ENCODE measurements at places on chromosomes 7 and 10.

GRCh38 chr7:120720317-120720716 lies 137.6 kb downstream of the TSPAN12 start:
- DNase-seq, result no peak

GRCh38 chr10:33712825-33713224 lies 378.4 kb upstream of the NRP1 start:
- DNase-seq, result no peak

- DNase-seq, result no peak
Observed at GRCh38 chr10:125005312-125006187, 63.6 kb downstream of the ZRANB1 start.

DNA sequence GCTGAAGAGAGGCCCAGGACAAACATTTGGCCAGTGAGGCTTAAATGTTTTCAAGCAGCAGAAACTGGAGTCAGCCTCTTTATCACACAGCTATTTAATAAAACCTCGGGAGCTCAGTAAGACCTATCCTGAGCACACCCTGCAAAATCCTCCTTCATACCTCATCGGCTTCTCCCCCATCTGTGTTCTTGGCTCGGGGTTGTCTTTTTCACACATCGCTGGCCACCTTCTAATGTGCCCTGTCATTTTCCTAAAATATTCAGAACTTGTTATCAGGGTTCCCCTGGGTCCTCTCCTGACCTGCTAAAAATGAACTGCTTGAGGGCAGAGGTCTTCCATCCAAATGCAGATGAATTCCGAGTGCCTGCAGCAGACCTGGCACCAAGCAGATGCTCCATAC lies 310.3 kb upstream of the AKR1E2 start:
- DNase-seq, result no peak

GRCh38 chr7:18541181-18541870 lies 45.8 kb downstream of the HDAC9 start:
- no peak for DNase-seq

- DNase-seq, result no peak
Observed at GRCh38 chr10:5906651-5907050, 16.6 kb downstream of the FBH1 start.

DNA sequence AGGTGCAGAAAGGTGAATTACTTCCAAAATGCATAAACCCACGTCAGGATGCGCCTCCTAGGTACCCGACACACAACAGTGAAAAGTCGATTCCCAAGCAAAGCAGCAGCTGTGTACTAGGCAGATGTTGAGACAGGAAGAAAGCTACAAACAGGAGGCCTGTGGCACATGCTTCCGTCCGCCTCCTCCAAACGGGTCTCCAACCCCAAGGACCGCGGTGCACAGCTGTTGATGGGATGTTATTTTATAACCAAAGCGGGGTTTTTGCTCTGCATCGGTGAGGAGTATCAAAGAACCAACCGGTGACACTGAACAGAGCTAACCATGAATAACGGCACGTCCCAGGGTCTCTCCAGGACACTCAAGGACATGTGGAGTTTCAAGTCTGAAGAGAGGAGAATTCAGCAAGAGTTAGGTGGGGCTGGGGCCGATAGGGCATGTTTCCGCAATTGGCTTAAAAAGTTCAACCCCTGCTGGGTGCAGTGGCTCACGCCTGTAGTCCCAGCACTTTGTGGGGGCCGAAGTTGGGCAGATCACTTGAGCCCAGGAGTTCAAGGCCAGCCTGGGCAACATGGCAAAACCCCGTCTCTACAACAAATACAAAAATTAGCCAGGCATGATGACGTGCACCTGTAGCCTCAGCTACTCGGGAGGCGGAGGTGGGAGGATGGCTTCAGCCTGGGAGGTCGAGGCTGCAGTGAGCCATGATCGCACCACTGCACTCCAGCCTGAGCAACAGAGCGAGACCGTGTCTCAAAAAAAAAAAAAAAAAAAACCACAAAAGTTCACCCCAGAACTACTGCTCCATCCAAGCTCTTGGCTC lies 108.0 kb downstream of the SMURF1 start:
- DNase-seq, result no peak

- no peak for DNase-seq
Observed at GRCh38 chr10:62108759-62109586, 159.7 kb downstream of the RTKN2 start.

DNA sequence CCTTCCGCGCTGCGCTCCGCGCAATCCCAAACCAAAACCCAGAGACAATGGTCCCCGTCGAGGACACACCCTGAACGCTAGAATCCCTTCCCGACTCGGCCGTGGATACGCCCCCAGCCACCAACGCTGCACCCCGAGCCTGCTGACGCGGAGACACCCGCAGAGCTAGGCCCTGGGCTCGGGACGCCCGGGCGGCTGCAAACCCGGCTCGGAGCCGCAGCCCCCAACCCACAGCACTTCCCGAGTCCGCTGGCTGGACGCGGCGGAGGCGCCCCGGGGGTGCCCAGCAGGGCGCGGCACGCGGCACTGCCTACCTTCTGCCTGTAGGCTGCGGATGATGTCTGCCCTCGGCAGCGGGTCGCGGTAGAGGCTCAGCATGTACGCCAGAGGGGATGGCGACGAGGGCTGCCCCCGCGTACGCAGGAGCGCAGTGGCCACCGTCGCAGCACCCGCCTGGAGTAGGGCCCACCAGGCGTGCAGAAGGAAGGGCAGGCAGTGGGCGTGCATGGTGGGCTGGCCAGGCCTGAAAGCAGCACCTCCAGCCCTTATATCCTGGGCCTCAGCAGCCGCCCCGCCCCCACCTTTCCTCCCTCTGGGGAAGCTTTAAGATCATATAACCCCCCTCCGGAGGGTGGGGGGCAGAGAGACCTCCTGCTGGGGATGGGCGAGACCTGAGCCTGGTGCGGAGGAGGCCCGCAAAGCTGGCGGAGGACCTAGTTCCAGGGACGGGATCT lies at the start of gene NODAL:
NODAL (minus strand) TSS at position 521 of the 734 bp plus-strand sequence; CDS start at position 507, 14 bp downstream.
- no peak for DNase-seq

GRCh38 chr10:76352300-76352699 lies 920.9 kb downstream of the LRMDA start:
- DNase-seq, result no peak

DNA sequence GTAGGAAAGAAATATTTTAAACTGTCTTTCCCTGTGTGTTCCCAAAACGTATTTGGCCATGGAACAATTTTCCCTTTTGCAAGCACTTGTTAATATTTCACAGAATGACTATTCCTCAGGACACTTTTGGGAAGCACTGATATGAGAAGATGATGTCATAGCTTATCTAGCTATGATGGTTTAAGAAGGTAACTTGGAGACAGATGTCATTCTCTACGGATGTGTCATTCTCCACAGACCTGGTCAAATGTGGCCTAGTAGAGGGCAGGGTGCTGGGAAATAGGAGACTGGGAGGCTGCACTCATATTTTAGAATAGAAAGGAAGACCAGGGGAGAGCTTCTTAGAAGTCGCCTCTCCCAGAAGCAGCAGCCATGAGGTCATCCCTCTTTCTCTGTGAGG lies 220.7 kb upstream of the GLI3 start:
- no peak for DNase-seq

DNA sequence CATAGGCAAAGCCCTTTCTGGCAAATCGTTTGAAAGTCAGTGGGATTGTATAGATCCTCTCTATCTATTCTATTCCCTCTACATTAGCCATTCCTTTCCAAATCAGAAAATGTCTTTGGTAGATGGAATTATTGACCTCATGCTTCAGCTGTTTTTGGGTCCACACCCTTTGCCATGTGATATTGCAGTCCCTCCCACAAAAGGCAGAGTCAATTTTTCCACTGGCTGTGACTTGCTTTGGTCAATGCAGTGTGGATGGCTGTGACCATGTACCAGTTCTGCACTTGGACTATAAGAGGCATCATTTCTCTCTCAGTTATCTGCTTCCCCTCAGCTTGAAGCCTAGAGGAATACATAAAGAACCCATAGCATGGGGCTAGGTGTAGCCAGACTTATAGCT lies 332.9 kb downstream of the PTEN start:
- no peak for DNase-seq

GRCh38 chr7:124761164-124761715 lies 4.4 kb downstream of the GPR37 start:
- DNase-seq, result no peak

- DNase-seq, result no peak
Observed at GRCh38 chr7:81330108-81330507, 411.3 kb upstream of the SEMA3C start.

- no peak for DNase-seq
Observed at GRCh38 chr7:70354409-70355169, 756.3 kb downstream of the AUTS2 start.

DNA sequence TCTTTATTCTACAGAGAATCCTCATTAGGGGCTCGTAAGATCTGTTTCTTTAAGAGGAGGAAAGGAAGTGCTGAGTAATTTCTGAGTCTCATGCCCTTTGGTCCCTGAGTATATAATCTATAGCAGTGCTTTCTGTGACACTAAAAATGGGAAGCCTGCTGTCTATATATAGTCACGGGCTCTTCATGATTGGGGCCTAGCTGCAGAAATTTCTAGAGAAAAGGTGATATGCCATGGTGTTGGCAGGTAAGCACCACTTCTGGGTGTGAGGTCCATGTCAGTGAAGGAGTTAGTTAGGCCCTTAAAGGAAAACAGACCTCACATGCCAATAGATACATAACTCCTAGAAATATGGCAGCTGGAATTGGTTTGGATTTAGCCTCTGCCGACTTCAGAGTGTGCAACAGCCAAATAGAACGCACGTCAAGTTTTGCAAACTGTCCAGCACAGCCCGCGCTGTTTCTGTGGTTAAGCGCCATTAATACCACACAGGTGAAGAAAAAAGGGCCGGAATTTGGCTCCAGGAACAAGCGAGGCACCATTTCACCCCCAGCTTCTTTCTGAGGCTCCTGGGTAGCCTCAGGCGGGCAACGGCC lies 123.2 kb downstream of the TACC2 start:
- no peak for DNase-seq

DNA sequence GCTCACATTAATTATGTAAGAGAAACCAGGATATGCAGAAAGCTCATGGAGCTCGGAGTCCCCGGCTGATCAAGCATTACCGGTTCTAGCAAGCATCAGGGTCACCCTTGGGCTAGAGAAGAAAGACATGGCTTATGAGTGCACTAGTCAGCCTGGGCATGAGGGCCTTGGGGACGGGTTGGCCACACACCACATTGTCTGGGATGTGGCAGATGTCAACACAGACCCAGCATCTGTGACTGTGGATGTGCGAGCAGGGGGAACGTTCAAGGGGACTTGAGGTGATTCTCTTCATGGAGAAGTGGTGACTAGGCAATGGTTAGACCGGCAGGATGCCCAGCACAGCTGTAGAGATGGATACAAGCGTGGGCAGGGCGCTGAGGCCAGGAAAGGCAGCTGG lies 13.7 kb downstream of the ZMIZ2 start:
- DNase-seq, result no peak

- no peak for DNase-seq
Observed at GRCh38 chr7:105270117-105270516, 118.6 kb downstream of the SRPK2 start.

- DNase-seq, result no peak
Observed at GRCh38 chr10:43689007-43689491, 40.4 kb upstream of the ZNF32 start.

DNA sequence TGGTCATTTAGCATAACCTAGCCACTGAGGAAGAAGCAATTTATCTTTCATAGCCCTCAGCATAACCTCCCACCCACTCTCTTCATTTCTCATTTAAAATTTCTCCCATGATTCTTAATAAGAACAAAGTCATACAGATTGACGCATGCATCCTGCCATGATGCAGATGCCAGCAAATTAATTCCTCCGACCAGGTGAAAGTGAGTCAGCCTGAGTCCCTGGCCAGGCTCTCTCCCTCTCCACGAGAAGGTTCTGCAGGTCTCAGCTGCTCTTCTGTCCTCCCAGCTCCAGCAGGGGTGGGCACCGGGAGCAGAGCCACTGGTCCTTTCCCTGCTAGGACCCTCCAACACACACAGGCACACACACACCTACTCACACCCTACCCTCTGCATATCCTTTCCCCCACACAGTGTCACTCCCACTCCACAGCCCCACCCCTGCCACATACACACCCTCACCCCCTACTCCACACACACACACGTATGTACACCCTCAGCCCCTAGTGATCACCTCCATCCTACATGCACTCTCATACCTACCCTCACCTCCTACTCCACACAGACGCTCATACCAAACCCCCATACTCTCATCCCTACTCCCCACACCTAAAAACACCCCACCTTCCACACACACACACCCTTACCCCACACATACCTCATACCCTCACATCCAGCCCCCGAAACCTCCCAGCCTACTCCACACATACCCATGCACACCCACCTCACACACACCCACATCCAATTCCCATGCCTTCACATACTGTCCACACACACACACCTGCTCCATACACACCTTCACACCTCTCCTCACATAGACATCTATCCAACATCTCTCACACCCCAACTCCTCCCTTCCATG lies 78.0 kb downstream of the FAM13C start:
- no peak for DNase-seq

GRCh38 chr7:1345796-1346755 lies 113.2 kb downstream of the MICALL2 start:
- no peak for DNase-seq

DNA sequence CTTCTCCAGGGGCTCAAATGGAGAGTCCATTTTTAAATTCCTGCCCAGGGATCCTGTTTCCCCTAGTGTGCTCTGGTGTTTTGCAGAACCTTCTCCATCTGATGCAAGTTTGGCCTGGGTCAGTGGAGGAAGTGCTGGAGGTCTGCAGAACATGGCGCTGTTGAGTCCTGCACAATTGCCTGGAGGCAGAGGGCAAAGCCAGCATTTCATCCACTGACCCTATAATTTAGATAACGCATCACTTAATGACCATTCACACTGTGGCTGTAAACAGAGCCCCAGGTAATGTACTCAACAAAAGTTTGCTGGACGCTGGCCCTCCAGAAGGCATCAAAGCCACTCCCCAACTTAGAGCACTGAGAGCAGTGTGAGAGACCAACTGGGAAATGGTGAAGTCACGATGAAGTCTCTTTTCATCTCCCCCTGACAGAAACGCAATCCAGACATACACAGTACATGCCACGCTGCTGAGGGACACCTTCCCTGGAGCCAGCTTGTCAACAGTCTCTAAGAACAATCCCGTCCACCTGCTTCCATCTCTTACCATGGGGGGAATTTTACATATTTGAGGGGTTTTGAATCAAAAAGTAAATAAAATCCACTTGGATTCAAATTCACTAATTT lies 13.4 kb downstream of the C10orf71 start:
- DNase-seq, result no peak

- DNase-seq, result no peak
Observed at GRCh38 chr10:8677642-8678041, 623.2 kb downstream of the GATA3 start.

- DNase-seq, result no peak
Observed at GRCh38 chr7:120460949-120461348, 188.0 kb downstream of the KCND2 start.

- DNase-seq, result no peak
Observed at GRCh38 chr10:58638388-58638787, 125.7 kb downstream of the BICC1 start.

- DNase-seq, result no peak
Observed at GRCh38 chr7:41967156-41967555, 264.3 kb upstream of the INHBA start.

GRCh38 chr10:97771055-97771891 lies 526 bp downstream of the SFRP5 start:
- DNase-seq, result no peak

DNA sequence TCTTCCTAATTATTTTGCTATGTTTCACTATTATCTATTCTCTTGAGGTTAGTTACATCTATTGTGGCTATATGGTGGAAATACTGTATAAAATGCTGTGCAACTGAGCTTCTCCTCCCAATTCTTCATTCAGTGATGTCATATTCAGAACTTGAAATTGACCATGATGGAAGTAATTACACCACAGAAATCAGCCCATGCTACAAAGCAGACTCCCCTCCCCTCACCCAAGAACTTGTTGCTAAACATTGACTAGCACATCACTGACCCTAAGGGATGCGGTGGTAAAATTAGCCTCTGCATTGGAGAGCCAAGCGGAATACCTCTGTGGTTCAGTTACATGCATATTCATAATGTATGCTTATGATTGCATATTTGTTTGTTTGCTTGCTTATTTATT lies 8.8 kb downstream of the CALD1 start:
- DNase-seq, result no peak

All from NCI-H2081 treated with DMSO at 0.1 percent for 48 hours (cell line).